Stimulated activated CD8-positive, alpha-beta memory T cell treated with anti-CD3 and anti-CD28 coated beads, Interleukin-15, amount 100 ng/mL, for 24 hours (primary cell): ENCODE measurements at places on chromosomes 7 and 10.

DNA sequence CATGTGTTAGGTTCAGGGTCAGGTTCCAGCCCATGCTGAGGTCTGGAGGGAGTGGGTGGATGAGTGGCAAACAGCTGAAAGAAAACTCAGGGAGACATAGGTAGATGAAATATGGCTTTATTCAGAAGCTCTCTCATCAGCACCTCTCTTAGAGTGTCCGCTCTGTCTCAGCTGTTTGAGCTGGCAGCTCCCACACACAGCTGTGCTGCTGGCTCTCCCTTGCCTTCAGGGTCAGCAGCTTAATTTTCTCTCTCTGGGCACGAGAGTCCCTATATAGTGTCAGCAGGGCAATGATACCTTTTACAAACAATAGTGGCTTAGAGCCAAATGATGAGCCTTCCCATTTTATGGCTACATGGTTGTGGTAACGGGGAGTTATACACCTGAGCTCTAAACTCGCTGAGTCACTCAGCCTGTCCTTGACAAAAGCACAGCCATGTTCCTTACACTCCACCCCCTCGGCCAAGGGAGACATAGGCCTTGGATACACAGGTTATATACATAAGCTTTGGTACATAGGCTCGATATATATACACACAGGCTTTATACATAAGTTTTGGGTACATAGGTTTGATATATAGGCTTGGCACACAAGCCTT lies 10.4 kb downstream of the RNF133 start:
- DNase-seq = no peak

- no peak for DNase-seq
Measured at GRCh38 chr7:104926601-104927041, 87.4 kb upstream of the KMT2E start.

DNA sequence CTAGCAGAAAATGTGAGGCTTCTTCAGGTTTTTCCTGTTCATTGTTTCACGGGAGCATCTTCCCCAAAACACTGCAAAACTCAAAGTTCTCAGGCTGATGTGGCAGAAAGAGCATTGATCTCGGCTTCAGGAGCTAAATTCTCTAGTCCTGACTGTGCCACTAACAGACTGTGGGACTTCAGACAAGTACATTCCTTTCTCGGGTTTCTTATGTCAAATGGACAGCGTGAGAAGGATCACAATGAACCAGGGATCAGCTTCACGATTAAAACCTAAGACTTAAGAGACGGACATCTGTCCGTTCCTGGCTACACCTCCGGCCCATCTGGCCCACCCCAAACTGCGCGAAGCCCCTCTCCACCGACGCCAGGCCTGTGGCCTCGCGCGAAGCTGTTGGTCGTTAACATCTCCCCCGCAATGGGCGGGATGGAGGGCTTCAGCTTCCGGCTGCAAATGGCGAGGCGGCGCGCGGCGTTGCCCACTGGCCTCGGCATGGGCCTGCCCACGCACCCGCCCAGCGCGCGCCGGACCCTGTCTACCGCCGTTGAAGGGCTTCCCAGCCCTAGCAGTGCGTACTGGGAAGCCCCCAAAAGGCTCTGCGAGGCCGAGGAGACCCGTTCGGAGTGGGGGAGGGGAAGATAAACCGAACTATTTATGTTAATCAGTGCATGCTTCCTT lies 549 bp upstream of the DDX50 start:
- peak; percentile 52 for DNase-seq

DNA sequence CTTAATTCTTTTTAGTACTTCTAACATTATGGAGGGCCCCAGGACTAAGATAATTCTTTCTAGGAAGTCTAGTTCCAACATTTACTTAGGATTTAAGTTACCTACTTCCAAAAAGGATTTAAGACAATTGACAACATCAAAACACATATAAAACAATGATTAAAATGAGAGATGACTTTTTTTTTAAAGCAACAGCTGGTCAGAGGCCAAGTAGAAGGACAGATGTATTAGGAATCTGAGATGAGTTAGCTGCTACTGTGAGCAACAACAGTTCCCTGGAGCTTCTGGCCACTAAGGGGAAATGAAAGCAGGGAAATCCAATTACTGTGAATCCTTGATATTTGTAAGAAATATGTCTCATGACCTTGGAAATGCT lies 222.3 kb downstream of the PHTF2 start:
- no peak for DNase-seq

GRCh38 chr10:12534824-12535223 lies 185.5 kb downstream of the CAMK1D start:
- DNase-seq = no peak

DNA sequence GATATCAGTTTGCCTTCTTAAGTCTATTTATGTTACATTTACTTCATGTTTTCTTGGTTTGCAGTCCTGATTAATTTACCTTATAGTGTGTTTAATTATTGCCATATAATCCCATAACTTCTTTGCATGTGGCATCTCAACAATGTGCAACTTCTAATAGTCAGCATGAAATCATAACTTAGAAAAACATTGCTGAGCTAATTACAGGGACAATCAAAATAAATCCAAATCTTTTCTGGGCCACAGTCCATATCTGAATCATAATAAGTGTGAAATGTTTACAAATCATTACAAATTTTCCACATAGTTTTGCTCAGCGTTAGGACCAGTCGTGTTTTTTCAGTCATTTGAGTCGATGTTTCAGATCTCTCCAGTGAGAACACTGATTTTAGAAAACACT lies 29.1 kb upstream of the CABCOCO1 start:
- DNase-seq = no peak

GRCh38 chr7:100034871-100035510 lies 14.6 kb upstream of the ZSCAN21 start:
- DNase-seq = no peak

DNA sequence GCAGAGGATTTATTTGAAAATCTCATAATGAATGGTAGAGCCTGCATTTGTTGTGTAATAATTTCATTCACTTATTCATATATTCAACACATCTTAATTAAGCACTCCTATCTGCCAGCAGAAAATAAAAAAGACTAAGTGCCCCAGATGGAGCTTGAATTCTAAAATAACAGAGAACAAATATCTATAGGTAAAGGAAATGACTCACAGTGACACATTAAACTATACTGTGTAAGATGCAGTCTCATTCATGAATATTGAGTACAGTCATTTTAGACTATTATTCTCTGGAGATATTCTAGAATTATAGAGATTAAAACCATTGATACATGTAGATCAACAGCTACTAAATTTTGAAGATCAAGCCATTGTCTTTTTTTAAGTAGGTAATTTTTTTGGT lies 72.1 kb downstream of the PTPRZ1 start:
- DNase-seq = no peak

GRCh38 chr10:102610441-102610887 lies 33.8 kb upstream of the TRIM8 start:
- DNase-seq = no peak

- no peak for DNase-seq
Measured at GRCh38 chr7:128366300-128366699, 4.8 kb upstream of the PRRT4 start.

DNA sequence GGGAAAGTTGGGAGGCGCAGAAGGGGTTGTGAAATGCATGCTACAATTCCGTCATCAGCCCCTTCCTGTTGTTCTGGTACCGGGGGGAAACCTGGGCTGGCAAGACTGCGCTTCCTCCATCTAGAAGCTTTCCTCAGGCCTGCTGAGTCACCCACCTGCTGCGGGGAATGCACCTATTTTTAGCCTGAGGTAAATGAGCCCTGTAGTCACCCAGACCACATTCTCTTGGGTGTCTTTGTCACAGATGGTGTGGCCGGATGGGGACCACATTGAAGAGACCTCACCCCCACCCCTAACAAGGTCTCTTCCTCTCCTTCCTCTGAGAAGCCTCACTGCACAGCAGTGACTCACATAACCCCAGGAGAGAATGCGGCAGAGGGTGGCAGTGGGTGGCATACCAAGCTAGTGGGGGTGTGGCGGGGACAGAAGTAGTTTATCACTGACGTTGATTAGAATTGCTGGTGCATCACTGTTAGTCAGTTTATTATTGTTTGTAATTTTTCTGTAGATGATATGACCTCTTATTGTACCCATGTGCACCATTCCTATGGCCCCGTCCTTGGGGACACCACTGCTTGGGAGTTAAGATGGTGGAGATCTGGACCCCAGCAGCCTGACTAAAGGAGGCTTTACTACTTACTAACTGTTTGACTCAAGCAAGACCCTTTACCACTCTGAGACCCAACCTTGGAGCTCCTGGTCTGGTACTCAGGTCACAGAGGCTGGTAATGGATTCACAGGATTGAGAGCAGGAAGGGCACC lies 83.0 kb upstream of the DUSP5 start:
- peak; percentile 52 for DNase-seq

DNA sequence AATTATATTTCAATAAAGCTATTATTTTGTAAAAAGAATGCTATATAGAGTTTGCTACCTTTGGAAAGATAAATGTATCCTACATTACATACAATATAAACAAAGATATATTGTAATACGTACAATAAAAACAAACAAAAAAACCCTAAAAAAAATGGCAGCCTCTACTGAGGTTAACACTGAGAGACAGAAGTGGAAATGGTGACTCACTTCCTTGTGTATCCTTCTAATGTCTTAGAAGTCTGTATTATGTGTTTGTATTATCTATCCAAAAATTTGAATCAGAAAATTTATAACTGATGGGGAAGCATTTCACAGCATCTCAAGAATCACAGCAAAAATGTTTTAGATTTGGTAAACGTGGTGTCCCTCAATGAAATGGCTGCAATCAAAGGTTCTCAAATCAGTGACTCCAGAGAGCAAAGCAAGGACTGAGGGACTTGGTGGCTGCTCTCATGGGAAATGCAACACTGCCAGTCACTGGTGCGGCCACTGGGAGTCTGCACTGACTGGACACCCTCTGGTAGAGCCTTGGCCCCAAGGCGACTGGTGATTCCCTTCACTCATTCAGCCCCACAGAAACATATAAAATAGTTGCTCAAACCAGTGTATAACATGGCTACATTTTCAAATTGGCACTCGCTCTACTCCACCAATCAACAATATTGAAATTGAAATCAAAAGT lies 53.8 kb downstream of the PANK1 start:
- DNase-seq = no peak

- no peak for DNase-seq
Measured at GRCh38 chr7:17392846-17393245, 94.4 kb downstream of the AHR start.

- no peak for DNase-seq
Measured at GRCh38 chr10:86403183-86403797, 36.7 kb upstream of the GRID1 start.
